ENCODE measurements at places on chromosomes 16 and 17.
A peak's percentile ranks its signal among the peaks of the same experiment; 100 is the strongest.

GRCh38 chr16:67468731-67469130 is 12.2 kb downstream of the ATP6V0D1 start:
- no peak for DNase-seq

GRCh38 chr16:28171816-28172215 is 39.9 kb downstream of the XPO6 start:
- no peak for DNase-seq

DNA sequence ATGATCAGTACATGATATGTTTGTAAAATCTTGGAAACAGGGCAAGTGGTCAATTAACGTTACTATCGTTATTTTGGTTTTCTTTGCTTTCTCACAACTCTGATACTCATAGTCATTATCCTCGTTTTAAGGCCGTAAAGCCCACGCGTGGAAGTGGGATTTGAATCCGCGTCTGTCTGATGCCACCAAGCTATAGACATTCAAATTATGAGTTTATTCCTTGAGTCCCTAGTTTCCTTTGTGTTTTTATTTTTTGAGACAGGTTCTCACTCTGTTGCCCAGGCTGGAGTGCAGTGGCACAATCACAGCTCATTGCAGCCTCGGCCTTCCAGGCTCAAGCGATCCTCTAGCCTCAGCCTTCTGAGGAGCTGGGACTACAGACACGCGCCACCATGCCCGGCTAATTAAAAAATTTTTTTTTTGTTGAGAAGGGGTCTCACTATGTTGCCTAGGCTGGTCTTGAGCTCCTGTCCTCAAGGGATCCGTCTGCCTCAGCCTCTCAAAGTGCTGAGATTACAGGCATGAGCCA is 1.0 kb downstream of the DCTN5 start:
- no peak for DNase-seq

- no peak for DNase-seq
These were observed 40.5 kb upstream of the CDRT4 start for GRCh38 chr17:15507896-15508295.

- no peak for DNase-seq
These were observed 55.5 kb downstream of the SNX11 start for GRCh38 chr17:48162946-48163506.

DNA sequence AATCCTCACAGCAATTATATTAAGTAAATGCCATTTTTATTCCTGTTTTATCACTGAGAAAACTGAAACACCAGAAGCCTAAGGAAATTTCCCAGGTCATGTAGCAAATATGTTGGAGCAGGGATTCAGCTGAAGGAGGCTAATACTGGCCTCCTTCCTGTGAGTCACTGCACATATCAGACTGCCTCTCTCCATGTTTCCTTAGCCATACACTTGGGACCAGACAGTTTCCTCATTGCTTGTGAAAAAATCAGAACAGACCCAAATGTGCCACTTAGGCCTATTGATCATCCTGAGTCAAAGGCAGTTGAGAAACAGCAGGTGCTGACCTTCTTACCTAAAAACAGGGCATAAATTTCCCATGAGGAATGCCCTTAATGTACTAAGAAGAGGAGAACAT is 18.9 kb upstream of the ELAC2 start:
- DNase-seq = no peak

DNA sequence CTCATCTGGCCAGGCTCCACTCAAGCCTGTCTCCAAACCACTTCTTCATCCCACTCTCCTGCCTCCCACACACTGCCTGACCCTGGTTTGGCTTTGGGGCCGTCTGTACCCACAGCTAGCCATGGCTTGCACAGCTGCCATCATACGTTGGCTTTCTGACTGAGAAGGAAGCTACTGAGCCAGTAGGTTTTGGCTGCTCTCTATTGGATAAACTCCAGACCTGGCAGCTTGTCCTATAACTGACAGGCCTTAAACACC is 3.9 kb downstream of the MIF4GD start:
- no peak for DNase-seq

- DNase-seq = no peak
These were observed 82.7 kb upstream of the CORO6 start for GRCh38 chr17:29705386-29705785.

GRCh38 chr16:50747207-50747956 is 5.5 kb downstream of the CYLD start:
- DNase-seq = peak; percentile 9

DNA sequence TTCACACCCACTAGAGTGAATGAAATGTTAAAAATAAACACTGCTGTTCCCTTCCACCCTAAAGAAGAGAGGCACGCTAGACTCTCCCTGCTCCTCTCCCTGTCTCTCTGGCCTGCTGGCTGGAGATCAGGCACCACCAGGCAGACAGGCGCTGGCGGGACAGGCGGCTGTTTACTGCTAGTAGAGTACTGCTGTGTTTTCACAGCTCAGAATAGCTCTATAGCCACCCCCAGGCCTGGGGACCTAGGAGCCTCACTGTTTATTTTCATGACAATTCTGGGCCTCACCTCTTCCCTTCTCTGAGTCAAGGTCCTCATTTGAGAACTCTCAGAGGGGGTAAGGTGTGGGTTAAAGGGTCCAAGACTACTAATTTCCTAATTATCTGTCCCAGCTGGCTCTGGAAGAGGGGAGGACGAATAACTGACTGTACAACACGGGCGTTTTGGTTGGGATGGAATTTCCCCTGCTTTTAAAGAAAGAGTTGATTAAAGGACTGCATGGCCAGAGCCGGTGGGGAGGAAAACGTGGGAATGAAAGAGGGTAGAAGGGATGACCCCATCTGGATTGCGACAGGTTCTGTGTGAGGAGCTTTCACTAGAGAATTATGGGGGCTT is 9.0 kb upstream of the G6PC1 start:
- DNase-seq = peak; percentile 55

GRCh38 chr16:24635900-24636610 is 93.4 kb upstream of the TNRC6A start:
- DNase-seq = peak; percentile 94

GRCh38 chr17:1709403-1709951 is 700 bp downstream of the TLCD2 start:
- peak; percentile 42 for DNase-seq

DNA sequence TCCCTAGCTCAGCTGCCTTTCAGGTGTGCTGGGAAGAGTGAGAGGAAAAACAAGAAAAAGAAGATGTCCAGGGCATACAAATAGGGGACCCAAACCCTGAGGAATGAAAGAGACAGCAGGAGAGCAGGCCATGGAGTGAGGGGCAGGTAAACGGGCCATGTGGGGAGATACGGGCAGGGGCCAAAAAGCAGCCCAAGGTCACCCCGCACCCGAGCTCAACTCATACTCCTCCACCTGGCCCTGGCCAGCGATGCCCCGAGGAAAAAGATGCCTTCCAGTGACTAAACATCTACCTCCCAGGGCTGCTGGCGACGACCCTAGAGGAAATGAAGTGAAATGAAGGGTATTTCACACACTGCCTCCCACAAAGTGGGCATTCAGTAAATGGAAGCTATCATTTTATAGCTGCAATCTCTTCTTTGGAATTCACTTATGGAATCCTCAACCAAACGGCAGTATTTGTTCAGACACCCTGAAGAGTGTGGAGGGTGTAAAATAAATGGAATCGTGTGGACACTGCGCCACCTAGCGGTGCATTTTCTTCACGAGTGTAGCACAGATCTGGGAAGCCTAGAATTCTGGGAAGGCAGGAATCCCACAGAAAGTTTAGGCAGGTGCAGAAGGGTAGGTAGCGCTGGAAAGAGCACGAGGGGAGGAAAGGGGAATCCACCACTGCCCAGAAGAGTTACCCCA is 14.9 kb downstream of the ELAC2 start:
- DNase-seq = peak; percentile 82

GRCh38 chr16:23072769-23073549 is 76.3 kb downstream of the USP31 start:
- no peak for DNase-seq

DNA sequence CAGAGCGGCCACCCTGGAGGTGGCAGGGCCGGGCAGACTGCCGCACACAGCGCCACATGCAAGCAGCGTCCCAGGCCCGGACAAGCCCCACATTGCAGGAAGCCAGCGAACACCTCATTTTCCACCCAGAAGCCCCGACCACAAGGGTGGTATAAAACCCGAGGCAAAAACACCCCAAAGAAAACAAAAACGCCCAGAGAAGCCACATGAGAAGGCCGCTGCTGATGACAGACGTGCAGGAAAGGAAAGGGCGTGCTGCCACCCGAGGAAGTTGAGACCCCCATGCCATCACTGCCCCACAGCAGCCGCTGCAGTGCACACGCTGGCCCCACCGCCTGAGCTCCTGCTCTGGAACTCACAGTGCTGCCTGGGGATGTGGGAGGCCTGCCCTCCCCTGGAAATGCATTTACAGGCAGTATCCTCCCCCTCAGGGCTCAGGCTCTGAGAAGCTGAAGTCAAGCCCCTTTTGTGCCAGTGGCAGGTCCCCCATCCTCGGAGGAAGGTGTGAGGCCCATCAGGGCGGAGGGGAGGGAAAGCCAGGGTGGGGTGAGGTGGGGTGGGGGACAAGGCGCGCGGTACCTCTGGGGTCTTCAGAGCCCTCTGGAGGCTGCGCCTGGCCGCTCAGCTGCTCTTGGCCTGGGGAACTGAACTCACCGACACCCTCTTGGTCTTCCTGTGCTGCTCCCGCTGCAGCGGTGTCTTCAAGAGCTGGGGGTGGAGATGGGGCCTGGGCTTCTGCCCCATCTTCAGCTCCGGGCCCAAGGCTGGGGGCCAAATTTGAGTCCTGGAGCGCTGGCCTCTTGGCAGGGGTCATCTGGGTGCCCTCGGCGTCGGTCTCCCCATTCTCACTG is 62.0 kb downstream of the IL21R start:
- DNase-seq = no peak

DNA sequence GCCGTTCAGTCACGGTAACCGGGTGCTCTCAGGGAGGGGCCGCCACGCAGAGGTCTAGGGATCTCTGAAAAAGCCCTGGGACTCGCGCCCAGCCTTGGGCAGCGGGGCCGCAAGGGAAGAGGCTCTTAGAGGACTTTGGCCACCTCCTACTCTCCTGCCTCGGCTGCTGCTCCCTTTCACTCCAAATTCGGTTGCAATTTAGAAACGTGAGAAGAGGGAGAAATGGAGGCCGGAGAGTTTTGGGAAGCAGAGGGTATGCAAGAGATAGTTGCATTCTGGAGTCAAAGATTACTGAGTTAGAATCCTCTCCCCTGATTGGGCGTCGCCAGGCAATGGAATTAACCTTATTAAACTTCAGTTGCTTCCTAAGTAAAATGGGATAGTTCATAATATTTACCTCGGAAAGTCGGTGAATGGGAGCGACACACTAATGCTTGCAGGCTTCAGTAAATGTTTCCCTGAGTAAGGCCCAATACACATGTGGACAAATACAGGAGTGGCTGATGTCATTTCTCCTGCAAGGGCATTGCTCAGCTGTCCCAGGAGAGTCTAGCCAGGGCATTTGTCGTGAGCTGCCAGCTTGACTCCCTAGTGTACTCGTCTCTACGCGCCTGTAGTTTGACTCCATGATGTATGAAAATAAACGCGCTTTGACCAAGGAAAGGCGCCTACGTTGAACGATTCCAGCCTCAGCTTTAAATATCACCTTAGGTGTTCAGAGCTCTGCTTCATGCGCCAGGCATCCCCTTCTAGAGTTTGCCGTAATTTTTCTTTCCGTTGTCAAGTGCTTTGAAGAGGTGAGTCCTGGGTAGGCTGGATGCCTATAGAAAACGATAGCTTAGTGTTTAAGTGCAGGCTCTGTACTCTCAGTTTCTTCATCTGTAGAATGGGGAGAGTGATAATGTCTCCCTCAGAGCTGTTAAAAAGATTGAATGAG is 667 bp downstream of the OGFOD1 start:
- DNase-seq = peak; percentile 70

- DNase-seq = peak; percentile 7
These were observed 486 bp downstream of the ZNF785 start for GRCh38 chr16:30585022-30585399.

- no peak for DNase-seq
These were observed 41.8 kb downstream of the RAB11FIP4 start for GRCh38 chr17:31433091-31433790.

- no peak for DNase-seq
These were observed 30.5 kb downstream of the PLCG2 start for GRCh38 chr16:81809567-81809966.

- DNase-seq = no peak
These were observed 60.9 kb downstream of the MPRIP start for GRCh38 chr17:17103160-17103559.

- DNase-seq = peak; percentile 45
These were observed 81.5 kb downstream of the AMFR start for GRCh38 chr16:56343661-56344517.

DNA sequence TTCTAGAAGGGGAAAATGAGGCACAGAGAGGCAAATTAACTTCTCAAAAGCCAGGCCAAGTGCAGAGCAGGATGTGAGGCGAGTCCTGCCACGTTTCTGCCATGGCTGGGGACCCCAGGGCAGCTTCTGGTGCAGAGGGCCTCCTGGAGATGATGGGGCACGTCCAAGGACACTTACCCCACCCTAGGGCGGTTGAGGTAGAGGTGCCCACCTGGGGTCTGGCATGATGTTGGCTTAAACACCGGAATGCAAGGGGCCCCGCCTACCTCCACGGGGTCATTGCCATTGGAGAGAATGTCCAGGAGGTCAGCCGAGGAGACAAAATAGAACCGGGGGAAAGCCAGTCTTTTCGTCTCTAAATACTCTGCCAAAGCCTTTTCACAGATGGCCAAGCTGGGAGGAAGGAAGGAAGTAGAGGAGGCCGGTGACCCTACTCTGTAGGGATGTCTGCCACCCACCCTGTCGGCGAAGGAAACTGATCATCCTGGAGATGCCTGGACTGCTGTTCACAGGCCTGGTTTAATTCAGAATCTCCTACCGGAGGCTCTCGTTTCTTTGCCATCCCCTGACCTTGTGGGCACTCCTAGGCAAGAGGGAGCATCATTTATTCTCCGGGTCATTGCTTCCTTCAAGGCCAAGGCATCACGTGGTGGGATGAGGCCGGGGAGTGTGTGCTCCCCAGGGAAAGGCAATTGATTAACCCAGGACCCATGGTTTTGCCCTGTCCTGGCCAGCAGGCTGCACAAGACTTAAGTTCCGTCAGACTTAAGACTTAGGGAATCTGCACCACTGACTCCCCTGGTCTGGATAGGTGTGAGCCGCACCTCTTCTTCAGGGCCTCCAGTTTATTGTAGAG is 70.5 kb downstream of the DNAH17 start:
- DNase-seq = no peak

- DNase-seq = no peak
These were observed 1.1 kb upstream of the USP32 start for GRCh38 chr17:60392845-60393702.

DNA sequence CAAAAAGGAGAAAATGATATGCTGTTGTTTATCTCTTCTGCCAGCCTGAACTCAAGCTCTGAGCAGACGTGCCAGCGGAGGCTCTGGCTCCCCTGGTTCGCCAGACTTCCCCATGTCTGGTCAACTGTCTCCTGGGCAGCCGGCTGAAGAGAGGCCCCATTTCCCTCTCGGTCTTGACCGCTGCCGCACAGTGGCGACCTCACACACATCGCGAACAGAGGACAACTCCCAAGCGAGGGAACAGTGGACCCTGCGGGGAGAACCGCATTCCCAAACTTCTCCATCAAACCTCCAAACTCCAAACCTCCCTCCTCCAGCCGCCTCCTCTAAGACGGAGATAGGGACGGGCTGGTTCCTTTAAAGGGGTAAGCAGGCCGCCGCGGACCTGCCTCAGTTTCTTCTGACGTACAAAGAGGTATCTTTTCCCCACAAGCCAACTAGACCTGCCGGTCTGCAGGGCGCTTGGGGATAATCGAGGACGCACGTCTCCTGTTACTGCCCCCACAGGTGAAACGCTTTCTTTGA is 24.9 kb upstream of the RFFL start:
- DNase-seq = peak; percentile 47

GRCh38 chr16:20216591-20217217 is 110.6 kb downstream of the GP2 start:
- DNase-seq = no peak
